ENCODE measurements at places on chromosomes 1 and 21.
A peak's percentile ranks its signal among the peaks of the same experiment; 100 is the strongest.

DNA sequence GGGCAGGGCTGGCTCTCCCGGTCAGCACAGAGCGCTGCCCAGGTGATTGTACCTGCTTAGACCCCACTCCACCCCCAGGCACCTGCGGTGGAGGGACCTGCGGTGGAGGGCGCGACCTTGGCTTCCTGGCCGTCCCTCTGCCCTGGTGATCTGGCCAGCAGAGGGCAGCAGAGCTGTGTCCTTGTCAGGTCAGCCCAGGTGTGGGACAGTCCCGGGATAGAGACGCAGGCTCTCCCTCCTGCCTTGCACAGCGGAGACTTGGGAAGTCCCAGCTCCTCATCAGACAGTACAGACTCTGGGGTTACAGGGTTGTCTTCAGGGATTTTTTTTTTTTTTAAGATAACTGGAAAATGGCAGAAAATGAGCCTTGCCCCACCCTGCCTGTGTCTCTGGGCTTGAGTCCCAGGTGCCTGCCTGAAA lies 10.0 kb downstream of the SLX9 start:
- DNase-seq, result peak; percentile 83

DNA sequence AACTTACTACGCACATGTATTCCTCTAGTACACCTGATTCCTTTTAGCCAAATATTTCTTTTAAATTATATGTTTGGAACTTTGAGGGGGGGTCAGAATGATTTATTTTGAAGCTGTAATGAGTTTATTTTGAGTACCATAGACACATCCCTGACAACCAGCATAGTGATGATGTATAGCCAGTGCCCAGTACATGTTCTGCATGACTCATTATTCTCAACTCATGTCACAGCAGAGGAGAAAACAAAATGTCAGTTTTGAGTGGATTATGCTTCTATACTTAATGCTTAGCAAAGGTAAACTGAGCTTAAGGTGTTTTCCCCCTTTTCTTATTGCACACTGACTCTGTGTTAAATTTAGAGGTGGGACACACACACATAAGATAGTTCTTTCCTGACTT lies 22.4 kb upstream of the LEPR start:
- no peak for DNase-seq

- no peak for DNase-seq
These were observed 347.8 kb downstream of the DUSP10 start for GRCh38 chr1:221394011-221394544.

DNA sequence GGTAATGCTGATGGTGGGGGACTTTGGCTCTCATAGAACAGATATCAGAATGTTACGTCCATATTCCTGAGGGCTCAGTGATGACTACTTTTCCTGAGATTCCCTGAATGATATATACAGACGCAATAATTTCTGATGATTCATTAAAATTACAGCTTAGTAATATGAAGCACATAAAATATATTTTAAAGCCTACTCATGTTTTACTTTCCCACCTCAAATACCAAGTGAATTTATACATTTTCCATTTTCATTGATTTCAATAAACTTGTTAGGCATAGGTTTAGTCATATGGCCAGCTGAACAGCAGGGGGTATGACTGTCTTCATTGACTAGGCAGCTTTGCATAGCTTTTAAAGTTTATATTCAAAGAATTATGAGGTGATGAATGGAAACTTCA lies 26.2 kb upstream of the PDC start:
- no peak for DNase-seq

DNA sequence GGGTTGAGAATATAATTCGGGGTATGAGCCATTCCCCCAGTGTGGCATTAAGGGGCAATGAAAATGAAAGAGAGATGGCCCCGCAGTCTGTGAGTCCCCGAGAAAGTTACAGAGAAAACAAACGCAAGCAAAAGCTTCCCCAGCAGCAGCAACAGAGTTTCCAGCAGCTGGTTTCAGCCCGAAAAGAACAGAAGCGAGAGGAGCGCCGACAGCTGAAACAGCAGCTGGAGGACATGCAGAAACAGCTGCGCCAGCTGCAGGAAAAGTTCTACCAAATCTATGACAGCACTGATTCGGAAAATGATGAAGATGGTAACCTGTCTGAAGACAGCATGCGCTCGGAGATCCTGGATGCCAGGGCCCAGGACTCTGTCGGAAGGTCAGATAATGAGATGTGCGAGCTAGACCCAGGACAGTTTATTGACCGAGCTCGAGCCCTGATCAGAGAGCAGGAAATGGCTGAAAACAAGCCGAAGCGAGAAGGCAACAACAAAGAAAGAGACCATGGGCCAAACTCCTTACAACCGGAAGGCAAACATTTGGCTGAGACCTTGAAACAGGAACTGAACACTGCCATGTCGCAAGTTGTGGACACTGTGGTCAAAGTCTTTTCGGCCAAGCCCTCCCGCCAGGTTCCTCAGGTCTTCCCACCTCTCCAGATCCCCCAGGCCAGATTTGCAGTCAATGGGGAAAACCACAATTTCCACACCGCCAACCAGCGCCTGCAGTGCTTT lies 9.4 kb downstream of the PROX1 start:
- no peak for DNase-seq

DNA sequence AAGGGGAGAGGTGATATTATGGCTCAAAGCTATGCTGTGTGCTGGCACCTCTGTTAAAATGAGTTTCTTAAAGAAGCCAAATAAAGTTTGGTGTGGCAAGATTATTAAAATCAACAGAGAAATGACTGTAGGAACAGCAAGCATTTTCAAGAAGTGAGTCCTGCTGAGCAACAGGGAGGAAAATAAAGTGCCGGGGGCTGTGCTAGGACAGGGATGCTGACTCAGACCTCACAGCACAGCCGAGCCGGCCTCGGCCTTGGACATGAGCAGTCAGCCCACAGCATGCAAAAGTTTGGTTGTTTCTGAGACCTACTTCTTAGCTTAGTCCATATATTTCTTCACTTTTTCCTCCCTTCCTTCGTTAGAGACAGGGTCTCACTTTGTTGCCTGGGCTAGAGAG lies 19.2 kb downstream of the CNIH3 start:
- DNase-seq, result no peak

- DNase-seq, result no peak
These were observed 781.4 kb downstream of the BRINP3 start for GRCh38 chr1:189696297-189696696.

DNA sequence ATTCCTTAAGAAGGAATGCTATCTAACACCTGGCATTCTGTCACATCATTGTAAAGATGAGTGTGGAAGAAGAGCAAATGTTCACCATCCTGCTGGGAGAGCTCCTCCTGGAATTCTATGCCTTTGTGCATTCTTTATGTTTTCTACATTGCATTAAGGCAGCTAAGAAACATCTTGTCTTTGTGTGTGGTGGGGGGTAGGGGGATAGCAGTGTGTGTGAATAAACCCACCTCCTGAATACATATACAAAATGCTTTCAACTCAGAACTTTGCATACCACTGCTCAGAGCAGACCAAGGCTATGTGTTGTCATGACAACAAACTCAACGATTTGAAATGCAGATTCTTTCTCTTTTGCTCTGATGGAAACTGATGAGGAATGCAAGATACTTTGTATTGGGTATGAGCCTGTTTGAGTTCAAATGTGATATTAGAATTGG lies 193.6 kb upstream of the KAZN start:
- no peak for DNase-seq

- DNase-seq, result no peak
These were observed 11.3 kb upstream of the PPIE start for GRCh38 chr1:39727221-39727931.

GRCh38 chr1:115364780-115365155 lies 26.7 kb upstream of the NGF start:
- DNase-seq, result no peak

DNA sequence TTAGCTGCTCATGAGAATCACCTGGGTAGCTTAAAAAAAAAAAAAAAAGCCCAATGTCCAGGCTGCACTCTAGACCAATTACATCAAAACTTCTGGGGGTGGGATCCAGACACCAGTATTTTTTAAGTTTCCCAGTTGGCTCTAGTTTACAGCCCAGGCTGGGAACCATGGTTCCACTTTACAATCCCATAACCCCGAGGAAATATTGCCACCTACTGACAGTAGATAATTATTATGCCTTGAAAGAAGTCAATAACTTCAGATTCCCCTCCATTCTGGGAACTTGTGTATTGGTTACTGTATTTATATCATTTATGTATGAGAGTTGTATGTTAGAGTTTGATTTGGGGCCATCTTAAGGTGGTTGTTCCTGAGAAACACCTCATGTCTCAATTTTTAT lies 100.2 kb downstream of the SPATA46 start:
- peak; percentile 6 for DNase-seq

- DNase-seq, result no peak
These were observed 14.4 kb downstream of the HLX start for GRCh38 chr1:220893701-220894024.

GRCh38 chr1:233042834-233043233 lies 92.4 kb downstream of the NTPCR start:
- DNase-seq, result no peak

- DNase-seq, result no peak
These were observed 106.5 kb downstream of the RGS7 start for GRCh38 chr1:241250465-241250864.

All from CD4-positive, alpha-beta T cell treated with Interleukin-17A for 1 hour (primary cell).